H7 (cell line): ENCODE measurements at places on chromosomes 6 and 20. TPM values are rescaled to one million over a fixed set of nuclear protein-coding genes. Genes with fewer than 3 reads are reported as not detected.

GRCh38 chr20:41155261-41155660, 17.9 kb downstream of the PLCG1 start:
- no peak for DNase-seq

DNA sequence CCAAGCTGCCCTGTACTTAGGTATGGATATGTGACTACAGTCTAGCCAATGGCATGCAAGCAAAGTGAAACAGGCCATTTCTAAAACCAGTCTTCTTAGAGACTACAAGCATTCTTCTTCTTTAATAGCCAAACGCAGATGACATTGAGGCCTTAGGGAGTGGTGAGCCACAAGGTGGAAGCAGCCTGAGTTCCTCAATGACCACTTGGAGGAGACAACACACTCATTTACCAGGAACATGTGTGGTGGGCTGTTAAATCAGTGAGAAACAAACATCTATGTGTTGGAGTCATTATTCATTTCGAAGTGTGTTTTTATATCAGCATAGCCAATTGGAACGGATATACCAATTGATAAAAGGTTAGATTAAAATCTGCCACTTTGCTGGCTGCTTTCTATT, 122.0 kb downstream of the GFRAL start:
- DNase-seq: peak; percentile 2

GRCh38 chr6:33905071-33905609, 101.3 kb upstream of the MLN start:
- DNase-seq: no peak

DNA sequence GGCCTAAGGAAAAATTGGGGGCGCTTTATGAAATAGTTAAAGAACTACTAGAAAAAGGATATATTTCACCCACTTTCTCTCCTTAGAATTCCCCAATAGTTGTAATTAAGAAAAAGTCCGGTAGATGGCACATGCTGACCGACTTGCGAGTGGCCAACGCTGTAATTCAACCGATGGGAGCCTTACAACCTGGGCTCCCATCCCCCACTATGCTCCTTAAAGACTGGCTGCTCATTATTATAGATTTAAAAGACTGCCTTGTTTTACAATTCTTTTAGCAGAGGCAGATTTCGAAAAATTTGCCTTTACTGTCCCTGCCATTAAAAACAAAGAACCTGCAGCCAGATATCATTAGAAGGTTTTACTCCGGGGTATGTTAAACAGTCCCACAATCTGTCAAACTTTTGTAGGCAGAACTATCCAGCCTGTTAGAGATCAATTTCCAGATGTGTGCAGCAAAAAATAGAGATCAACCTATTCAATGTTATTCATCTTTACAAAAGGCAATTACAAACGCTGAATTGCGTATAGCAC, 58.5 kb upstream of the PRSS16 start:
- peak; percentile 78 for DNase-seq

GRCh38 chr6:144216668-144217218, 66.4 kb downstream of the STX11 start:
- peak; percentile 87 for DNase-seq

DNA sequence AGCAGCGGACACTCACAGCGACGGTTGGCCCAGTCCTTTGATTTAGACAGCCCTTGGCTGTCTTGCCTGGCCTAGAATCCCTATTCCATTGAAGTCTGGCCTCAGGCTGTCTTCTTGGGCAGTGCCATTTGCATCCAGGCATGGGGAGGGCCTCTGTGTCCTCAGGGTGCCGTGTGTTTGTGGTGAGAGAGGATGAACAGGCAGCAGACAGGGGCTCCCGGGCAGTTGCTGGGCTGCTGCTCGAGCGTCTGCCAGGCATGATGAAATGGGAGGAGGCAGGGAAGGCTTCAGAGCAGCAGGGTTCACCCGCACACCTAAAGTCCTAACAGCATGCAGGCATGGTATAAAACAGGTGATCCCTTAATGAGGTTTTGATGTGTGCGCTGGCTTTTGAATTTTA, 126.9 kb downstream of the SOBP start:
- no peak for DNase-seq

DNA sequence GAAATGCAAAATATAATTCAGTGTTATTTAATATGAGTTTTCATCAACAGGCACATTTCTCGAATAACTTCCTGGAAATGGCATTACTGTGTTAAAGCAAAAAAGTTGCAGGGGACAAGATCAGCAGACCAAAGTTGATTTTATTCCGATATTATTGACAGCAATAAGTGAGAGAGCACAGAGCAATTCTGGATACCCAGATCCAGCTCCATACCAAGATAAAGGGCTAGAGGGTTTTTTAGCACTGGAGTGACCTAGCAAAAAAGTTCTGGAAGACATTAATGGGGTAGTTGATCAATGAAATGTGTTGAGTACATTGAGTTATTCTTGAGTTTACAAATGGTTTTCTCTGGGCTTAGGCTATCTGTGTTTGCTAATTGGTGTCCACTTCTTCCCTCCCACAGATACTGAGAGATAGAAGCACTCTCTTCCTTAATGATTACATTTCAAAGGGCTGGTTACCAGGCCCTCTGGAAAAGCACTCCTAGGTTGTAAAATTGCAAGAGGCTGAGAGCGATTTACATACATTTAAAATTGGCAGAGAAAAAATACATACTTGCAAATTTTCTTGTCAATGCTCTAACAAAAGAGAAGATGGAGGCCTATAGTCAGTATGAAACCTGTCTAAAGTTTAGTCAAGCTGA, 47.0 kb upstream of the MANEA start:
- no peak for DNase-seq

The BPIFB1 gene
- total RNA-seq: not detected in 2 replicates

The TRDN gene
- total RNA-seq: 2.7 and 3.4 TPM in 2 replicates

The MROH8 gene
- 1.1 and 1.3 TPM in 2 replicates for total RNA-seq

The GSTA1 gene
- 0.70 and 0.94 TPM in 2 replicates for total RNA-seq
